SJSA1 (cell line): ENCODE measurements at places on chromosomes 2 and 18. TPM values are rescaled to one million over a fixed set of nuclear protein-coding genes. Genes with fewer than 3 reads are reported as not detected.

The NTSR2 gene
- total RNA-seq, result not detected in 2 replicates

The LRRFIP1 gene
- total RNA-seq, result 49.5 and 76.7 TPM in 2 replicates

The ZNF521 gene
- total RNA-seq, result 0.16 and 0.34 TPM in 2 replicates

The TMEM163 gene
- not detected in 2 replicates for total RNA-seq

The VIT gene
- 0.31 and 1.1 TPM in 2 replicates for total RNA-seq

The CAPN13 gene
- not detected in 2 replicates for total RNA-seq

The ZAP70 gene
- total RNA-seq, result not detected in 2 replicates

The DSG4 gene
- not detected in 2 replicates for total RNA-seq

The SSB gene
- total RNA-seq, result 145 and 146 TPM in 2 replicates

The ARPC2 gene
- 490 and 702 TPM in 2 replicates for total RNA-seq

The UGT1A5 gene
- not detected in 2 replicates for total RNA-seq
